HepG2 (cell line): ENCODE measurements at places on chromosomes 12 and 14. TPM values are rescaled to one million over a fixed set of nuclear protein-coding genes. Genes with fewer than 3 reads are reported as not detected.

GRCh38 chr12:90207799-90208198 is 499.2 kb upstream of the ATP2B1 start:
- no peak for DNase-seq

GRCh38 chr12:70749931-70750330 is 112.7 kb upstream of the PTPRB start:
- DNase-seq = no peak

DNA sequence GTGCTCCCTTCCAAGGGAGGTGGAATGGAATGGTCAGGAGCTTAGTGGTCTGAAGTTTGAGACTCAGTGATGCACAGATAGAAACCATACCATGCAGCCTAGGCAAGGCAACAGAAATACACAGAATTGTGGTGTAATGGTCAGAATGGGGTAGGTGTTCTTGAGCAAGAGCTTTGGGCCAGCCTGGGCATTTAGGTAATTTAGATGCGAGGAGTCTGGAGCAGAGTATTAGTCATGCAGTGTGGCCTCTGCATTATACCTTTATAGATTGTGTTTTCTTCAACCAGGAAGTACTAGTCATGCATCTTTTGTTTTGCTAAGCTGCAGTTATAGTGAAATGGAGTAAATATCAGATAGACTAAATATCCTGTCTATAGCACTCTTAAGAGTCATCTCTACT is 118.3 kb downstream of the DAAM1 start:
- DNase-seq = no peak

DNA sequence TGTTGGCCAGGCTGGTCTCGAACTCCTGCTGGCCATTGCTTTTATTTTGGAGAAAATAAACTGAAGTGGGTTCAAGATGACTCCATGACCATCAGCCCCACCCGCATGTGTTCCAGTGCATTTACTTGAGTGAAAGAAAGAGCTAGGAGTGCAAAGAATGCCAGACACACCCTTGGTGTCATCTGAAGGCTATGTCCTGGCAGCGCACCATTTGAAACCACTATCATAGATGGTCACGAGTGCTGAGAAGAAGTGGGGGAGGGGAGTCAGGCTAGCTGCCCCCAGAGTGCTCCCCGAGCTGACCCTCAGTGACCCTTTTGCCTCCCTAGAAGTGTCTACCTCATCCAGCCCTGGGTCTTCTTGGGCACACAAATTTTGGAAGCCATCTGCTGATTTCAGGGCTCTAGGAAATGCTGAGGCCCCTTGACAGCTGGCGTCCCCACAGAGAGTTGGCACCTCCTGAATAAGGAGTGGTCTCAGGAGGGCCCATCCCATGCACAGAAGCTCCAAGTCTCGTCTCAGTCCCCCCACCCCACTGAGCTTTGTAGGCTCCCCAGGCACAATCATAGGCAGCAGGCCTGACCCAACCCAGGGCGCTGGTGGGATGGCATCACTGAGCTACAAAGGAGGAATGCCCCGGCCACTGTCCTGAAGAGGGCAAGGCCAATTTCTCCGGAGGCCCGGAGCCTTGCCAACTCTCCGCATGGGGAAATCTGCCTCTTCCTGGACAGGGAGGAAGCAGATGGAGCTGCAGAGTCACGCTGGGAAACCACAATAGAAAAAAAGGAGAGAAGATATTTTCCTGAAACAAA is 28.0 kb downstream of the PXN start:
- DNase-seq = no peak

GRCh38 chr14:52355016-52355431 is 40.9 kb downstream of the PTGER2 start:
- no peak for DNase-seq

GRCh38 chr12:132508491-132508740 is 18.5 kb downstream of the FBRSL1 start:
- DNase-seq = no peak

GRCh38 chr14:31927348-31927832 is 149.7 kb upstream of the ARHGAP5 start:
- peak; percentile 44 for DNase-seq

DNA sequence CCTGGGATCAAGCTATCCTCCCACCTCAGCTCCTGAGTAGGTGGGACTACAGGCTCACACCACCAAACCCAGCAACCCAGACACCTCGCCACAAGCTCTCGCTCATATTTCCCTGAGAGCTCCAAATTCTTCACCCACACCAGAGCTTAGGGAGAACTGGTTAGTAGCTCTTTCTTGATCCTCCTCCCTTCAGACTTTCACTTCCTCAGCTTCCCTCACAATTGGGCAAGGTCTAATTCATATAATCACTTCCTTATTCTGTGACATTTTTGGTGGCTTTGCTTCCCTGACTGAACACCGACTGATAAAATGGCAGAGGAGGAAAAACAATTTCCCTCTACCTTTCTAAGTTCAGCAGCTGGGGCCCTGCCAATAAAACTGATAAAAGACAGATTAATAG is 88.5 kb downstream of the GXYLT1 start:
- no peak for DNase-seq

DNA sequence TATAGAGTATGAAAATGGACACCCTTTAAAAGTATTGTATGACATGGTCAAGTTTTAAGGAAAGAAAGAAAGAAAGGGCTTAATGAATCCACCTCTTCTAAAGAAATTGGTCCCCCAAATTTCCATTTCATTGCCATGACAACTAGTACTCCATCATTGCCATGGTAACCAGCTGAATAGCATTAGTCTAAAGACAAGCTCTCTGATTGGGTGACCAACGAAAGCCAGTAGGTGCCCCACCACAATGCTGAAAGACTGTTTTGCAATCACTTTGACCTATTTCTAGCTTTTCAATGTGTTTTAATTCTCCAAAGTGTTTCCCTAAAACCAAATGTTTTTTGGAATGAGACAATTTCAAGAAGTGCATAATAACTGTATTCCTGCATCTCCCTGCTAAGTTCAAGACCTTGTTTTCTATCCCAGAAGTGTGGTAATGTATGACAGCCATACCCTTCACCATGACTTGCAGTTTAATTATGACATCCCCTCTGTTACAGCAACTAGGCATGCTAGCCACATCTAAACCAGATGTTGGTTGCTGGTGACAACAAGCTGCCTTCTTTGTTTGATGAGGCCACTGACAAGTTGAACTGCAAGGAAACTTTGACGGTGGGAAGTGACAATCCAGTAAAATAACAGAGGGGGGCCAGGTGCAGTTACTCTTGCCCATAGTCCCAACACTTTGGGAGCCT is 46.7 kb downstream of the KICS2 start:
- DNase-seq = no peak

DNA sequence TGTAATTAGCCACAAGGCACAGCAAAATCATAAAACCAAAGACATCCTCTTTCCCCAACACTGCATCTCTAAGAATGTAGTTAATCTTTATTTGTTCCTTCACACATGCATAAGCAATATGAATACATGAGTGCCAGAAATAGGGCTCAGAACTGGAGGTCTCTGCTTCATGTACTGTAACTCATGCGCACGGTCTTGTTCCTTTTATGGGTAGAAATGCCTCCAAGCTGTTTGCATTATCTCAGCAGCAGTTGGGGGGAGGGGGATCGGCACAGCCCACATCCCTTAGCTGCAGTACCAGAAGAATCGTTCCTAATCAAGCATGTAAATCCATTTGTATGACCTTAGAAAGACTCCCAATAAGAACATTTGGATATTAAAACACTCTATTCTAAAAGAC is 20.0 kb downstream of the RHOJ start:
- DNase-seq = no peak

GRCh38 chr12:116818341-116818856 is 62.8 kb downstream of the HRK start:
- DNase-seq = no peak

GRCh38 chr14:98187281-98187680 is 1084.7 kb downstream of the BCL11B start:
- DNase-seq = no peak

DNA sequence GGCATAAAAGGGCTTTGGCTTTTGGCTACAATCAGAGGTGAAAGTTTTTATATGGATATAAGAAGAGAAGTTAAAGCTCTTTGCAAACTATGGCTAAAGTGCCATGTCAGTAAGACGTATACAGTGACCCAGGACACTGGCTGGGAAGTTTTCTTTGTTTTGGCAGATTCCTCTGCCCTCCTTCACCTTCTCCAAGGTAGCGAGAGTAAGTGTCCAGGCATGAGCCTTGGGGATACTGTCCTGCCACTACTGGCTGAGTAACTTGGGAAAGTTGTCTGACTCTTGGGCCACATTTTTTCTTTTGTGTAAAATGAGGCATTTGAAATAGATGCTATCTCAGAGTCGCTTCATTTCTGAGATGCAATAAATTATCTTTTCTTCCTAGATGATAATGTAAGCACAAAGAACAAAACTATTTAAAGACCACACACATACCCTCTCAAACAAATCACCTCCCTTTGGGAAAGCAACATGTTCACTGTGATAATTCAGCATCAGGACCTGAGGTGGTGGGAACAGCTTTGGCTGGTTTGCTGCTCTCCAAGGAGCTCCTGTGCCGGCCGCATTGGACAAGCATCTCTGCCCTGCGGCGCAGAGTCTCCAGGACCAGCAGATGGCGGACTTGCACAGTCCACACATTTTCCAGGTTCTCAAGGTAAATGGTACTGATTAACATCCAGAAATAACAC is 106.3 kb downstream of the PTCSC3 start:
- peak; percentile 84 for DNase-seq

DNA sequence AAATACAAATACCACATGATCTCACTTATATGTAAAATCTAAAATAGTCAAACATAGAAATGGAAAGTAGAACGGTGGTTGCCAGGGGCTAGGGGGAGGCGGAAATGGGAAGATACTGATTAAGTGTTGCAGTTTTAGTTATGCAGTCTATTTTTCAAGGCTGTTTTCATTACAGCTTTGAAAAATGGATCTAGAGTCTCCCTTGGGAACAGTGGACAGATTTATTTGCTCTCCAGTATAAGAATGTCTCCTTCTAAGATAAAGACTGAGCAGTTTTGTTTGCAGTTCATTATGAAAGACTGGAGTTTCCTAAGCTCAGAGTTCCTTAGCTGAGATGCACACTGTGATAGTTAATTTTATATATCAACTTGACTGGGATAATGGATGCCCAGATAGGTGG is 202.5 kb downstream of the KLHL28 start:
- DNase-seq = no peak

DNA sequence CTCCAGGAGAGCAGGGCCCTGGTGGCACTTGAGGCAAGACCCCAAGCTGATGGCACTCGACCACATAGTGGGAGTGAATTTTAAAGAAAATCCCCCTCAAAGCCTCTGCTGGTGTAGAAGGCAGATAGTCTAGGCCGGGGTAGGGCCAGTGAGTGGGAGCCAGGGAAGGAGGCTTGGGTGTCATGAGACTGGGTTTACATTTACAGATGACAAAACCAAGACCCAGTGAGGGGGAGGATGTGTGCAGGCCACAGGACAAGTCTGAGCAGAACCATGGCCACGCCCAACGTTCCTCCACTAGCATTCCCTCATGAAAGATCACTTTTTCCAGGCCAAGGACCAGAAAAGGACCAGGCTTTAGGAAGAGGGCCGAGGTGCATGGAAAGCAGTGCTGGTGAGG is 42.0 kb downstream of the EVL start:
- no peak for DNase-seq

DNA sequence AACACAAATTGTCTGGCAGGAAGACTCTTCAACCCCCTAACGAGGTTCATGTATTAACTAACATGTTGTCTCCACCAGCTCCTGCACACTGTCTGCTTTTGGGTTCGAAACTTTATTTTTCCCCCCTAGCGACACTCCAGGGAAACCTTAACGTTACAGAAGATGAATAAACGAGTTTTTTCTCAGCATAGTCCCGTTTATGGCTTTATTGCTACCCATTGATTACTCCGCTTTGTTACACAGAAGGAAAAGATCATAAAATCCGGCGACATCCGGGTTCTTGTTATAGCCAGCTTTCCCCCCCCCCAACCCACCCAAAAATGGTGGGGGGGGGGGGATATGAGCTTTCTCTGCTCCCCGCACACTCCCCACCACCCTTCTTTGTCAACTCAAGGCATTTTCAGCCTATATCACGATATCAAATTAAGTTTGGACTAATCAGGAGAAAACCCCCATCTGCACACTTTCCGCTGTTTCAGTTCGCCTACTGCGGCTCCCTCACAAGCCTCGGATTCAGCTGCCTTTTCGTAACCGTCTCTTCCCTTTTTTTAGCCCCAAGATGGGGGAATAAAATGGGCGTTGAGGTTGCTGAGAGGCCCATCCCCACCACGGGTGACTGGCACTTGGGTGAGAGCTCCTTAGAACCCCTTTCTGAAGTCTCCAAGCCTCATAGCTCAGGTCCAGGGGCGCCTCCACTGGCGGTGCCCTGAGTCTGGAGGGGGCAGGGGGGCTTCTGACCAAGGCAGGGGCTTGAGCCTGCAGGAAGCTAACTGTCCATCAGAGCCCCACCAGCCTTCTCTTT is 1.4 kb upstream of the HOXC6 start:
- DNase-seq = no peak

DNA sequence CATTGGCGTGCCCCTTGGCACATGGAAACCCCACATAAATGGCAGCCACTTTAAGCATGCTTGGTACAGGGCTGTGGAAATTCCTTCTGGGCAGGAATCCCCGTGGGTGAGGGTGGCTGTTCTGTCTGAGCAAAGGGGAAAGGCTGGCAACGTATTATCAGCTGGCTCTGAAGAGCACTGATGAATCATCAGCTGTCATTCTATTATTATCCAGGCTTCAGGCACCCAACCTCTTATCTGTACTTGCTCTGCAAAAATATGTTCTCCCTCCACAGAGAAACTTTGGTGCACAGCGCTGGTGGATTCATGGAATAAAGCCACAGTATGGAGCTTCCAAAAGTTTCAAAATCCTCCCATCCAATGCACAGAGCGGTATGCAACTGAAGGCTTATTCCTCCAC is 167.1 kb downstream of the TBX5 start:
- no peak for DNase-seq

GRCh38 chr12:92928421-92928961 is 604 bp downstream of the EEA1 start:
- DNase-seq = no peak

The BCL2L2 gene
- 49.8 and 58.5 TPM in 2 replicates for polyA plus RNA-seq

The PCNX1 gene
- polyA plus RNA-seq = 25.1 and 30.3 TPM in 2 replicates

The BCL11B gene
- polyA plus RNA-seq = not detected in 2 replicates

The MIP gene
- polyA plus RNA-seq = 0.14 TPM in 1 of 2 replicates, not detected in the other

The KRT82 gene
- not detected in 2 replicates for polyA plus RNA-seq

The CCDC197 gene
- polyA plus RNA-seq = 0.13 TPM in 1 of 2 replicates, not detected in the other

The LYSET gene
- 36.4 and 36.6 TPM in 2 replicates for polyA plus RNA-seq

The TAS2R14 gene
- polyA plus RNA-seq = 0.86 and 1.1 TPM in 2 replicates

The PPP1R1A gene
- not detected in 2 replicates for polyA plus RNA-seq

The TAPBPL gene
- 14.0 and 14.5 TPM in 2 replicates for polyA plus RNA-seq
